ENCODE measurements at places on chromosomes 3 and 15. TPM values are rescaled to one million over a fixed set of nuclear protein-coding genes. Genes with fewer than 3 reads are reported as not detected.

Gene ITGA11
- total RNA-seq, result 16.8 TPM

Gene RTP1
- not detected for total RNA-seq

Gene CYP11A1
- total RNA-seq, result 6.5 TPM

Gene PRSS50
- total RNA-seq, result not detected

Gene KBTBD13
- total RNA-seq, result not detected

Gene THSD4
- total RNA-seq, result 21.6 TPM

Gene ATP8B4
- 0.43 TPM for total RNA-seq

Gene TRAT1
- not detected for total RNA-seq

Gene MUC20
- total RNA-seq, result not detected

Gene B2M
- 1,811 TPM for total RNA-seq

Gene RHOV
- total RNA-seq, result not detected

Gene TM4SF4
- total RNA-seq, result not detected

Gene KIF15
- total RNA-seq, result 2.0 TPM

Data from pericardium fibroblast (primary cell).